ENCODE measurements at places on chromosomes 5 and 9.

- DNase-seq = peak; percentile 73
These were observed 31.3 kb downstream of the TMEM174 start for GRCh38 chr5:73204332-73204731.

DNA sequence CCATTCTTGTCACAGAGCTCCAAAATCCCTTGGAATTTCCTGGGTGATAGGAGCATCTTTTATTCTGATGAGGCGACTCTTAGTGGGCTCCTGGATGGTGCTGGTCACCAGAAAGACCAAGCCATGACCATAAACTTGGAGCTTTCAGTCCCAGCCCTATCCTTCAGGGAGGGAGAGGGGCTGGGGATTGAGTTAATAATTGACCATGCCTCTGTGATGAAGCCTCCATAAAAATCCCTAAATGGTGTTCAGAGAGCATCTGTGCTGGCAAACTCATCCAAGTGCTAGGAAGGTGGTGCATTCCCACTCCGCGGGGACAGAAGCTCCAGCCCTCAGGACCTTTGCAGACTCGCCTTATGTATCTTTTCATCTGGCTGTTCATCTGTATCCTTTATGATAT, 28.7 kb downstream of the MCCC2 start:
- no peak for DNase-seq

- no peak for DNase-seq
These were observed 503.2 kb downstream of the GADD45G start for GRCh38 chr9:90107726-90108655.

DNA sequence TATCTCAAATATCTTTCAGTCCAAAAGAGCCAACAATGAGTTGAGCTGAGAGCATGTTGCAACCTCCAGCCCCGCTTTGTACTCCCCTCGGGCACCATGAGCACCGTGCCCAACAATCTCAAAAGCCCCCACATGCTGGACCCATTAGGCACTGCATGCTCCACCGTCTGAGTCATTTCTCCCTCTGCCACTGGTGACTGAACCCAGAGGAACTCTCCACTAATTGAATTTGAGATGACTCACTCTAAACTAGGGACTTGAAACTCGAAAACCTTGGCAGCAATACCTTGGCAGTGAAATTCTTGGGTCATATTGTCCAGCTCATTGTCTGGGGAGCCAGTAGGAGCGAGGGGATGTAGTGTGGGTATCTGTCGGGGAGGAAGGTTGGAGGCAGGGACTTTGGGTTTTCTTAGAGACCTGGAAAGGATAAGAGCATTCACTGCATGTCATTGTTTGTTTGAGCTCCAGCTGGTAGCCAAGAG, 49.9 kb upstream of the SLIT3 start:
- DNase-seq = no peak

- DNase-seq = no peak
These were observed 33.5 kb downstream of the PDGFRB start for GRCh38 chr5:150122158-150122510.

DNA sequence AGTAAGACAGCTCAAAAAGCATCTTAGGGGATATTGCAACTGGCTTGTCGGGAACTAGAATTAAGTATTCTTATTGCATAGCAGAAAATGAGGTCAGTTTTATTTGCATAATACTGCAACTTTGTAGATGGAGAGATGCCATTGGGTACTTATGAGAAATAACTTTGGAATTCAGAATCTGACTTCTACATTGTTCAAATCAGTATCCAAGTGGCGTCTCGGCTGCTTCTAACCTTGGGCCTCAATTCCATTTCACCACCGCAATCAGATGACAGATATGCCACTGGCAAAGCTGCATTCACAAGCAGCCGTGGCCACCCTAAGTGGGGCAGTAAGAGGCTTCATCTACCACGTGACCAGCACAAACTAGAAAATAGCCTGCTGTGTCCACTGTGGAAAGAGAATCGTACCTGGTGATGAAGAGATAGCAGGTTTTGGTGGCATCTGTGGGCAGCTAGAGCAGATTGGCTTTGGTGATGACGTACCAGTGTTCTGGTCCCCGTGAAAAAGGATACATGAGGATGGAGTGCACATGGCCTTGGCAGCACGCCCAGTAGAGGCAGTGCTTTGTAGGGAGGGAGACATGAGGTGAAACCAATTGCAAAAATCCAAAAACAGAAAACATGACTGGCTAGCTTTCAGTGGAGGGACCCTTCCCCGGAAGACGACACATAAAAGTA, 116.6 kb downstream of the KLHL3 start:
- no peak for DNase-seq

DNA sequence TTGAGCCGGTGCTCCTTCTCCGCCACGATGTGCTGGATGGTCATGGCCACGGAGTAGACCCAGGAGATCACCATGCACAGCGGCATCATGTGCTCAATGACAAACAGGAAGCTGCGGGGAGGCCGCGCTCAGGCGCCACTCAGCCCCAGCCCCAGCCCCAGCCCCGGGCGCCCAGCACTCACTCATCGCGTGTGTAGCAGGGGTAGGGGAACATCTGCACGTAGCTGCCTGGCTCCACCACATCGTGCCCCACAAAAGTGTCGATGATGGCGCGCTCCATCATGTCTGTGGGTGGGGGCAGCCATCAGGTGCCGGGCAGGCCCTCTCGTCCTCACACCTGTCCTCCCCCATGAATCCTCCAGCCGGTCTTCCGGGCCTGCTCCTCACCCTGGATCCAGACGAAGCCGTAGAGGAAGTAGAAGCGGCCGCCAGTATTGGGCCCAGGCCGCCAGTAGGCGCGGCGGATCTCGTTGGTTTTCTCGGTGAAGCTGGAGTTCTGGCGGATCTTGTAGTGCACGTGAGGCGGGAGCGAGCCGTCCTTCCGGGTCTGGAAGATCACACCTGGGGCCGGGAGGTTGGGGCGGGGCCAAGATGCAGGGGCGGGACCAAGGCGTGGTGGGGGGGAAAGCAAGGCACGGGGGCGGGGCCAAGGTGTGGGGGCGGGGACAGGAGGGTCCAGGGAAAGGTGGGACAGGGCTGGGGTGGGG, 10.1 kb downstream of the ABCA2 start:
- no peak for DNase-seq

Measured in NCI-H526 (cell line).